ENCODE measurements at places on chromosomes 16 and 17.
A peak's percentile ranks its signal among the peaks of the same experiment; 100 is the strongest.

DNA sequence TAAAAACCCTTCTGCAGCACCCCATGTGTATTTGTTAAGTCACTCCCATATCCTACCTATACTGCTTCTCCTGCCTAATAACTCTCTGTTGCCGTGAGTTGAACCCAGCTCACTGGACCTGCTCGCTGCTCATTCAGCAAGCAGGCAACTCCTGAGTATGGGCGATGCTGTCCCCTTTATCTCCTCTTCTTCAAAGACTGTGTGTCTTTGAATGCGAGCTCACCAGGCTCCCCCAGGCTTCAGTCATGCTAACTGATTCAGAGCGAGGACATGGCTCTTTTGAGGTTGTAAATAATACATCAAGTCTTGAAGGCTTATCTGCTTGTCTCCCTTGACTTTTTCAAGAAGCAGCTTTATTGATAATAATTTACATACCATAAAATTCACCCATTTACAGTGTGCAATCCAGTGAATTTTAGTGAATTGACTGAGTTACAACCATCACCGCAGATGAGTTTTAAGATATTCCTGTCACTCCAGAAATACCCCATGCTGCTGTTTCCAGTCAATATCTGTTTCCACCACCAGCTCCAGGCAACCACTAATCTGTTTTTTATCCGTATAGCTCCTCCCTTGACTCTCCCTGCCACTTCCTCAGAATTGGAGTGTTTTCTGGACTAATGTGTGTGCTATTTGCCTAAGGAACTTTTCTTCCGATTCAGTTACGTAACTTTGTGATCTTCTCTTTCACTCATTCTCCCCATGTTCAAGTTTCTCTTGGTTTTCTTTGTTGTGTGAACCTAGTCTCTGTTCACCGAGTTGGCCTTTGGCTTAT is 132.2 kb downstream of the SPECC1 start:
- DNase-seq, result no peak

- no peak for DNase-seq
Observed at GRCh38 chr16:85569615-85570212, 43.4 kb upstream of the GSE1 start.

DNA sequence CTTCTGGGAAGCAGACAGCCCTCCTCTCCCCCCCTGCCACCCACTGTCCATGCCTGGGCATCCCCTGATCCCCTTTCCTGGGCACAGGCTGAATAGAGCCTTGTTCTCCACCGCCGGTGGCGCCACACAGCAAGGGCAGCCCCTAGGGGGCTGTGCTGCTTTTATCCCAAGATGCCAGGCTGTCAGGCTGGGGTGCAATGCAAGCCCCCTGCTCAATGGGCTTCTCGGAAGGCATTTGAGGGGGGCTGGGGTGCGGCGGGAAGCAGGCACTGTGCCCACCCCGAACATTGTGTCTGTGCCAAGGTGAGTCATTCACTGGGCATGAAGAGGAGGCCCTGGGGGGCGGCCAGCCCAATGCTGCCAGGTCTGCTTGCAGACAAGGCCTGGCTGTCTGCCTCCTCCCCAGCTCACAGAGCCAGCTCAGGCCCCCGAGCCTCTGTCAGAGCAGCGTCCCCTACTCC is 1.5 kb upstream of the GFAP start:
- no peak for DNase-seq

GRCh38 chr16:54080524-54081008 is 206.0 kb downstream of the IRX3 start:
- DNase-seq, result no peak

DNA sequence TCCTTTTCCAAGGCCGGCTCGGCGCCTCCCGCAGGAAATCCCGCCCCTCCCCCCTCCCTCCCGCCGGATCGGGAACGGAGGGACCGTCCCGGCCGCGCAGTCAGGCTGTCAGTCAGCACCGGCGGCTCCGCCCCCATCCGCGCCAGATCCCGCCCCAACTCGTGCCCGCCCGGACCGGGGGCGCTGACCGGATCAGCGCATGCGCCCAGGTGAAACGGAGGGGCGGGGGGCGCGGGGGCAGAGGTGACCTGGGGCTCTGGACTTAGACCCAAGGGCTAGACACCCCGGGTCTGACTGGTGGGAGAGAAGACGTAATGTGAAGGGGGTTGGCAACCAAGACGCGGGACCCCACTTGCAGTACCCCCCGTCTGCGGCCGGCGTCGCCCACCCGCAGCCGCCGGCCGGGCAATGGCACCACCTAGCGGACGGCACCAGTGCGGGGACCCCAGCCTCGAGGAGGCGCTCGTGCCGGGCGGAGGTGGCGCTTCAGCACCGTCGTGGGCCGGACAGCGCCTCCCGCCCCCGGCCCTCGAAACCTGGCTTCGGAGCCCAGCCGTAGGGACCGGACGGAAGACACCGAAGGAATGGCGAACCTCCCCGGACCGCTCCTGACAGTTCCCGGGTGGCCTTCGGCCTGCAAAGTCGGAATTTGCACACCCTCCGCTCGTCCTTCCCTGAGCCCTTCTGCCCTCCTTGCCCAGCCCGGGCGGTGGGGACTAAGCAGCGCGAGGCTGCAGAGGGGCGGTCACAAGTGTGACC is at the start of gene CASKIN2:
Gene CASKIN2, minus strand, starts transcription at position 42 of the 759 bp plus-strand sequence. CDS start 1,733 bp downstream, outside the sequence.
- DNase-seq, result peak; percentile 65

DNA sequence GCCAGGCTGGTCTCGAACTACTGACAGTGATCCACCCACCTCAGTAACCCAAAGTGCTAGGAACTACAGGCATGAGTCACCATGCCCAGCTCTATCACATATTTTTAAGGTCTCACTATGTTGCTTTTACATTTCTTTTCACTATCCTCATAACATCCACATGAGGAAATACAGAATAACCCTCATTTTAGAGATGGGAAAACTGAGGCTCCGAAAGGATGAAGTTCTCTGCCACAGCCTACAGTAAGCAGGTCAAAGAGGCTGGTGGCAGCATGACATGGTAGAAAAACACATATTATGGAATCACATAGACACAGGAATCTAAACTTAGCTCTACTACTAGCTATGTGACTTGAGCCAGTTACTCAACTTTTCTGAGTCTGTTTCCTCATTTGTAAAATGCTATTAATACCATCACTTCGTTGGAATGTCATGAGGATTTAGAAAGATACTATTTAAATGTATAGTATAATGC is 32.2 kb downstream of the APPBP2 start:
- DNase-seq, result no peak

GRCh38 chr17:44069974-44070454 is 521 bp upstream of the G6PC3 start:
- DNase-seq, result no peak

GRCh38 chr17:5809580-5810188 is 225.4 kb upstream of the NLRP1 start:
- no peak for DNase-seq

GRCh38 chr17:77915594-77916021 is 42.9 kb upstream of the TNRC6C start:
- DNase-seq, result no peak

DNA sequence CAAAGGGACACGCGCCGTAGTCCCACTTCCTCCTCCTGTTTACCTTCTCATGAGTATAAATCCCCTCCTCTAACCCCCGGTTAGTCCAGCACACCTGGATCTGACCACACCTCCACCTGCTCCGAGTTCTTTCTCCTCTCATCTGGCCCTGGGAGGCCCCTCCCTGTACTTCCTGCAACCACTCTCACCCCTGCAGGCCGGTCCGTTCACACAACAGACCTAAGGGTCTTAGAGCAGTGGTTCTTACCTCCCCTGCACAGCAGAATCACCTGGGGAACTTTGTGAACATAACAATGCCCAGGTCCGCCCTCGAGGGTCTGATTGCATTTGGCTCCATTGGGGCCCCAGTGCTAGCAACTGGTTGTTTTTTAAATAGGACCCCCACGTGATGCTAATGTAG is 24.8 kb downstream of the TMEM114 start:
- DNase-seq, result no peak

All from CD8-positive, alpha-beta T cell (primary cell).